NCI-H1930 (cell line): ENCODE measurements at places on chromosomes 16 and 17.

DNA sequence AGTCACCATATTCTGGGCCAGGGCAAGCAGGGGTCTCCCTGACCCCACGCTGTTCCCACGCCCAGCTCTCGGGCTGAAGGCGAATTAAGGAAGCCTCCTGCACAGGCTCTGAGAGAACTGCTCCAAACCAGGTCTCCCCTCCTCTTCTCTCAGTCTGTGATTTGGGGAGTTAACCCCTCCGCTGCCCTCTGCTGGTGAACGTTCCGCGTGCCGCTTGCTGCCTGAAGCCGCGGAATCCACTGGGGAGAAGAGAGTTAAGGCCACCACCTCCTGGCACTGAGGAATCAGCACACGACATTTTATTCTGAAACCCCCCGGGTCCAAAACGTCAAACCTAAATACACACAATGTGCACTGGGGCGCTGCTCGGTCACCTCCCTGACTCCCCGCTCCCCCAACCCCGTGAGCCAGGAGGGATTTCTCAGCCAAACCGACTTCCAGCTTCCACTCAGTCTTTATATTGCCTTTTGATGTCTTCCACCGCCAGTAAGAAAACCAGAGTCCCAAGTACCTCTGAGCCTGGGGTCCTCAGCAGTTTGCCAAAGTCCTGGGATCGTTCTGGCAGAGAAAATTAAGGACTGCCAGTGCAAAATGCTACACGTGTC, 54.4 kb upstream of the RCVRN start:
- DNase-seq = no peak

- DNase-seq = no peak
Observed at GRCh38 chr16:57000271-57001025, 11.1 kb downstream of the NLRC5 start.

DNA sequence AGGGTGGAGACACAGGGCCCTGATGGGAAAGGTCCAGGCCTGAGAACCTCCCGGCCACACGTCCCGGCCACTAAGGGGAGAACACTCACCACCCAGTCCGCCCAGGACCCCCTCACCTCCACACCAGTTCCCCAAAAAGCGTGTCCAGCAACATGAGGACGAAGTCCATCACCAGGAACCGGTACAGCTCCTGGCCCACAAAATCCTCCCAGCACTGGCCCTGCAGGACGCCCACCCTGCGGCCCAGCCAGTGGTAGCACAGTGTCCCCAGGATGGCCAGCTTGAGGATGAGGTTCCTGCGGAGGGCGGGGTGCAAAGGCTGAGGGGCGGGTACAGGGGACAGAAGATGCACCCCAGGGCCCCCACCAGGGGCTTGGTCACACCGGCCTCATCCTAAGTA, 8.0 kb downstream of the TMC6 start:
- no peak for DNase-seq

- DNase-seq = no peak
Observed at GRCh38 chr17:73315471-73315870, 3.7 kb upstream of the CDC42EP4 start.

GRCh38 chr17:5355421-5356129, 63.9 kb downstream of the NUP88 start:
- no peak for DNase-seq

DNA sequence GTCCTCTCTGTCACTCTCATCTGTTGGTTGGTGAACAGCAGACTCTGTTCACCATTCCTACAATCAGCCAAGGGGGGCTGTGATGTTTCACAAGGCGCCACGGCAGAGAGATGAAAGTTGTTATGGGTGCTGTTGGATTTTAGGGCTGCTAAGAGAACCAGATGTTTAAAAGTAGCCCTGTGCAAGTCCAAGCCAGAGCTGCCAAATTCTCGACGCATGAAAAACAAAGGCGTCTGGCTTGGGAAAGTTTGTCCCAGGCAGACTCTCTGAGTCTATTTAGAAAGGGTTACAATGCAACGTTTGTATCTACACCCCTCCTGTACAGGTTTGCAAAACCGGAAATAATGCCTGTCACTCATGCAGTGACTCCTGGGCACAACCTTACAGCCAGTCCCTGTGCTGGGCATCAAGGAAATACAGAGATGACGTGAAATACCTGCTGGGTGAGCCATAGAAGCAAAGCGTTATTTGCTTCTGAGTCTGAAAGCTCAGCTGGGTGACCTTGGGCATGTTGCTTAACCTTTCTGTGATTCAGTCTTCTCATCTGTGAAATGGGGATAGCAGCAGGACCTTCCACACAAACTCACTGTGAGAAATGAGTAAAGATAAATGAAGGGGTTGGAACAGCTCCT, 74.8 kb downstream of the XYLT1 start:
- no peak for DNase-seq

- no peak for DNase-seq
Observed at GRCh38 chr16:1333149-1333812, at the start of gene BAIAP3. BAIAP3 (plus strand) TSS chr16:1333645; CDS start chr16:1338550, 4,905 bp downstream.

DNA sequence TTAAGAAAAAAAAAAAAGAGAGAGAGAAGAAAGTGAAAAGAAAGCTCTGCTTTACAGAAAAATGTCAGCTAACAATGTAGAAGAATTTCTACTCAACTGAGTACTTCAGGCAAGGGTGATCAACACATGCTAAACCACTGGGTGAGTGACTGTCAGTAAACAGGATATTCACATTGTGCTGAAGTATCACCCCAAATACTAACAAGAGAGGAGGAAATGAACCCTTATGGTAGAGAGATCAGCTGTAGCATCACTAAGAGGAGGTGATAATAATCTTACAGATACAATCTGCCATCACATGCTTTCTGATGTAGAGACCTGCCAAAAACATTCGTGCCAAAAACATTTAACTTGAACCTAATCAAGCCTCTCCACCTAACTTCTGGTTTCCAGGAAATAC, 30.7 kb upstream of the ICAM2 start:
- no peak for DNase-seq

DNA sequence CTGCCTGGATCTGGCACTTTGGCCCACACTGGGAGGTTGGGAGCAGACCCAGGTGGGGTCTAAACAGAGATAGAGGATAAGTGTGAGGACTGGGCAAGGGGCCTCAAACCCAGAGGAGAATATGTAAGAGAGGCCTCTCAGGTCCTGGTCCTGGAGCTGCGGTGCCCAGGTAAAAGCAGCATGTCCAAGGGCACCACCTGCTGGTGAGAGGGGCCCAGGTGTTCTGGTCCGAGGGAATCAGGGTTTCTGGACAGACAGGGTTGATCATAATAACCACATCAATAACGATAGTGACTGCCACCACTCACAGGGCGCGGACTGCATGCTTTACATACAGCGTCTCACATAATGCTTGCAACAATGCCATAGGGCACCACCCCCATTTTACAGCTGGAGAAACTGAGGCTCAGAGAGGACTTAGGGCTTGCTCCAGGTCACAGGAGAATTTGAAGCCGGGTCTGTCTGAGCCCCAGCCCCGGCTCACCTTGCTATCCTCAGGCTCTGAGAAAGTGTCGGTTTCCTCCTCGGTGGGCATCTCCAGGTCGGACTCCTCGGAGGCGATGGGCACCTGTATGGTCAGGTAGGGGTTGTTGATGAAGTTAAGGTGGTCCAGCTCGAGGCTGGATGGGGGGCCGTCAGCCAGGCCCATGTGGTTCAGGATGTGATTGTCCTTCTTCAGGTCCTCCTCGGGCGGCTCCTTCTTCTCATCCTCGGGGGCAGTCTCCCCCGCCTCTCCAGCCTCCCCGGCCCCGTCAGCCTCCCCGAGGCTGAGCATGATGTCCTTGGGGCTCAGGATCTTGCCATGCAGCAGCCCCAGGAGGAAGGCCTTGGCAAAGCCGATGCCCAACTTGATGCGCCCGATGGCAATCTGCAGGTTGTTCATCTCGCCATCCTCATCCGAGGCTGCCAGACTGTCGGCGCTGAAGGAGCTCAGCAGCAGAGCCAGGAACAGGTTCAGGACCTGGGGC, 19.1 kb upstream of the CD79B start:
- DNase-seq = no peak

GRCh38 chr17:20823905-20824304, 218.9 kb downstream of the USP22 start:
- DNase-seq = no peak

DNA sequence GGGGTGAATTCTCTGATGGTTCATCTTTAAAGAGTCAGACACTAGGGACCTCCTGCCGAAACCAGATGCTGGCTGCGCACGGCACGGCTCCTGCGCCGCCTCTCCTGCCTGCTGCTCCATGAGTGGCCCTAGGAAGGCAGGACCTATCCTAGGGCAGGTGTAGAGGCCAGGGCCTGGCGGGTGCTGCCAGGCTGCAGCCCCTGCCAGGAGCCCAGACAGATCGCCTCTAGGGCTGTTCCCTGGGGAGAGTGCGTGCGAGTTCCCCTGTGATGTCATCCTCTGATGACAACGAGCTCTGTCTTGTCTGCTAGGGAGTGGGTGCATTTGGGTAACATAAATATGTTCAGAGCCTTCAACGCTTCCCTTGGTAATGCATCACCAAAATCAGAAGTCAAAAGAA, 23.9 kb downstream of the SLC38A10 start:
- DNase-seq = no peak

- no peak for DNase-seq
Observed at GRCh38 chr17:82021900-82022309, 773 bp downstream of the CENPX start.

- no peak for DNase-seq
Observed at GRCh38 chr17:30366536-30366935, 12.2 kb upstream of the CPD start.

DNA sequence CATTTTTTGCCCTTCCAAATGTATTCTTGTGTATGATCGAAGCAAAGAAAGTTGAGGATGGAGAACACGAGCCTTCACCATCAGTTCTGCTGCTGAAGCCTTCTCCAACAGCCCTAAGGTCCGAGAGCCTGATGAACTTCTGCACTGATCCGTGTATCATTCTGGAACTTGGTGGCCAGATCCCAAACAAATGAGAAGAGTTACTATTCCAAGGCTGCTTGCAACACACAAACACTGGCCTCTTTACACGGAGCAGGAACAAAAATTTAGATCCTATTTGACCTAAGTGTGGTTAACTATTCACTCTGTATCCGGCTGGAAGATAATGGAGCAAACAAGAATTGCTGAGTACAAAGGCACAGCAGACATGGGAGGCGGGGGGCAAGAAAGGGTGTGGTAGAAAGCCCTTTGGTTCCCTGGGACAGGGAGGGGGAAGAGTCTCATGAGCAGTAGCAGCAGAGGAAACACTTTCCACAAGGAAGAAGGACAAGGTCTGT, 282.9 kb downstream of the SOX9 start:
- no peak for DNase-seq

DNA sequence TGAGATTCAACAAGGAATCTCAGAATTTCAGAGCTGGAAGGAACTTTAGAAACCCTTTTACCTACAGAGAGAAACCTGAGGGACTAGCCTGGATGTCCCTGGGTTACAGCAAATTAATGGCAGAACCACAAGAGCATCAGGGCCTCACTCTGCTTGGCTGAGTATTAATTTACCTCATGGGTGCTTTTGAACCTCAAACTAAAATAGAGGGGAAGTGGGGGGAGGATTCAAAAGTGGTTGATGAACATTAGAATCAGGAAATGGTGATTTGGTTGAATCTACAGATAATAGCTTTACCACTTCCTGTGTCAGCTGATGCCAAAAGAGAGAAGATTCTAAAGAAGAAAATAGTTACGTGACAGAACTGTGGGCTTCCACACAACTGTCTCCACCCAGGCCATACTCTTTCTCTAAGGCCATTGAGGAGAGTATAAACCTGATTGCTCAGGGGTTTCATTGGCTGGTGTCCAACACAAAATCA, 11.3 kb upstream of the SKAP1 start:
- no peak for DNase-seq

GRCh38 chr16:11354407-11354732, 9.1 kb downstream of the RMI2 start:
- DNase-seq = no peak

- no peak for DNase-seq
Observed at GRCh38 chr16:79776243-79776847, 175.8 kb upstream of the MAF start.

- no peak for DNase-seq
Observed at GRCh38 chr17:55663400-55663799, 59.3 kb downstream of the TMEM100 start.

GRCh38 chr17:56781906-56782305, 51.8 kb downstream of the C17orf67 start:
- DNase-seq = no peak

DNA sequence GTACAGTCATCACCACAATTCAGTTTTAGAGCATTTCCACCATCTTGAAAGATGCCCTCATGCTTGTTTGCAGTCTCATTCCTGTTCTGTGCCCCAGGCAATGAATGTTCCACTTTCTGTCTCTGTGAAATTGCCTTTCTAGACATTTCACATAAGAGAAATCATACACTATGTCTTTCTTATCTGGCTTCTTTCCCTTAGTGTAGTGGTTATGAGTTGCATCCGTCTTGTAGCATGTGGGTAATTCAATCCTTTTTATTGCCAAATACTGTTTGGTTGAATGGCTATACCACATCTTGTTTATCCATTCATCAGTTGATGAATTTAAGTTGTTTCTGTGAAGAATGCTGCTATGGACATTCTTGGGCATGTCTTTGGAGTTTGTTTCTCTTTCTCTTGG, 132.5 kb upstream of the PLCG2 start:
- DNase-seq = no peak

GRCh38 chr16:17370223-17370707, 100.5 kb downstream of the XYLT1 start:
- DNase-seq = no peak

DNA sequence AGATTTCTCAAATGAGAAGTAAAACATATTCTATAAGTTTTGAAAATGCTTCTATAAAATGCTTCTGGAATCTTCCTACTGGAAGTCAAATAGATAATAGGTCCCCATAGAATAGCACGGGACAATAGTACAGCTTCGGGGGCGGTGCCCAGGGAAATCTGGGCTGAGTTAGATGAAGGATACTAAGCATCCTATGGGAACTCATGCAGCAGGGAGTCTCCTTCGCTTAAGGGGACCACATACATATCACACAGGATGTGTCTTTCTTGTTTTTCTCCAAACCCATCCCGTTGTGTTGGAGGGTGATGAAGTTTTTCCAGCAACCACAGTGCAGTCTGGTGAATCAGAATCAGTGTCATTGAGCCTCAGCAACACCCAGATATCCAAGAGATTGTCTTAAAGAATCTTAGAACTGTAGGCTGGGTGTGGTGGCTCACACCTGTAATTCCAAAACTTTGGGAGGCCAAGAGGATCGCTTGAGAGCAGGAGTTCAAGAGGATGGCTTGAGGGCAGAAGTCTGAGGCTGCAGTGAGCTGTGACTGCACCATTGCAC, 84.2 kb downstream of the PITPNC1 start:
- no peak for DNase-seq

DNA sequence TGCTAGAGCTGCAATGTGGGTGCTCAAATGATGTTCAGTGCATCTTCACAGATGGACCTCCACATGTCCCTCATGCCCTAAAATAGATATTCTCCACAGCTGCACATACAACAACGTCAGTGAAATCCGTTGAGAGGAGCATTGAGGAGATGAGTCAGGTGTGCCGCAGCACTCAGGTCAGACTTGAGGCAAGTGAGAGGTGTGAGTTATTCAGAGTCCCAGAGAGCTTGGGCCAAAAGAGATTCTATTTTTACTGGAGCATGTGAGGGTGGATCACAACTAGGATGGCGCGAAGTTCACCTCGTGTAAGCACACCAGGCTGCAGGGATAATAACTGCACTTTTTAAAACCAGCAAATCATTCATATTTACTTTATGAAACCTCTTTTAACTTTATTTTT, 645.3 kb downstream of the MAF start:
- DNase-seq = no peak
